ENCODE measurements at places on chromosomes 3 and 15.

DNA sequence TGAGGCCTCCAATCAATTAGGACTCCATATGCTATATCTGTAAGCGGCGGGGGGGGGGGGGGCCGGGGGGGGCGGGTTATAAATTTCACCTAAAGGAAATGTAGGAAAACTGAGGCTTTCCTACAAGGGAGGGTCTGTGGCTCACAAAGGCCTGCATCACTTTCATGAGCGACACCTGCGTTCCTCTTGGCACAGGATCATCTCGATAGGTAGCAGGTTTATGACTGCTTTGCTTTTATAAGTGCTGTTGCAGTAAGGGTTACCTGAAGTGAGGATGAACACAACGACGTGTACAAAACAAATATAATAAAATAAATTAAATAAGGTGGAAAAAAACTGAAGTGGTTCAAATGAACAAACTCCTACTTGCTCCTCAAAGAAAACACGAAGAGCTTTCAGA lies 194.3 kb downstream of the FOXP1 start:
- DNase-seq, result no peak

- no peak for DNase-seq
Measured at GRCh38 chr15:37756407-37756806, 178.0 kb upstream of the TMCO5A start.

DNA sequence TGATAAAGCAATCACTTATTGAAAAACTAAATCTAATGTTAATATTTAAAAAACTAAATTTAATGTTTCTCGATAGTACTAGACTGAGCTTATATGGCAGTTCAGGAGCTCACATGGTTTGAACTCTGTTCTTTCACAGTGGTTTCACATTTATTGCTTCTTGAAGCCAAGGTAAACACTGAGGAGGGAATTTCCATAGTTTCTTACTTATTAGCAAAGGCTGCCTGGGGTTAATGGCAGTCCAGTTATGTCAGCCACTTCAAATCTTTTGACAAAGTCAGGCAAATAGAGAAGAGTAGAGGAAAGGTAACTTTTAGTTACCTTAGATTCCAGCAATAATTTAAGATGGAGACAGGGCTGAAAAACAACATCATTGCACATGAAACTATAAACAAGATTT lies 831.5 kb downstream of the ROBO2 start:
- no peak for DNase-seq

DNA sequence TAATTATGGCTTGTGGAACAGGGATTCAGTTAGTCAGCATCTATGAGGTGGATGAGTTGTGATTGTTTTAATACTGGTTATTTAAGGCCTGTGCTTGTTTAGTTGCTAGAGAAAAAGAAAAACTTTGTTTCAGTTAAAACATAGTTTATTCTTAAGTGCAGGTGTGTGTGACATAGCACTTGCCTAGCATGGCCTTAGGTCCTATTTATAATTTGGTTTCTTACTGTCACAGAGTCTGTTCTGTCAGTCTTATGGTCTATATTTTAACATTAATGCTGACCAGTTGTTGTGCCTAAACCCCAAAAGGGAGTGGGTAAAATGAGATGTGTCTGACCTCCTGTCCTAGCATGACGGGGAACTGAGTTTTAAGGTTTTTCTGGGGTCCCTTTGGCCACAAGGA lies 486.3 kb downstream of the ZIC1 start:
- DNase-seq, result no peak

DNA sequence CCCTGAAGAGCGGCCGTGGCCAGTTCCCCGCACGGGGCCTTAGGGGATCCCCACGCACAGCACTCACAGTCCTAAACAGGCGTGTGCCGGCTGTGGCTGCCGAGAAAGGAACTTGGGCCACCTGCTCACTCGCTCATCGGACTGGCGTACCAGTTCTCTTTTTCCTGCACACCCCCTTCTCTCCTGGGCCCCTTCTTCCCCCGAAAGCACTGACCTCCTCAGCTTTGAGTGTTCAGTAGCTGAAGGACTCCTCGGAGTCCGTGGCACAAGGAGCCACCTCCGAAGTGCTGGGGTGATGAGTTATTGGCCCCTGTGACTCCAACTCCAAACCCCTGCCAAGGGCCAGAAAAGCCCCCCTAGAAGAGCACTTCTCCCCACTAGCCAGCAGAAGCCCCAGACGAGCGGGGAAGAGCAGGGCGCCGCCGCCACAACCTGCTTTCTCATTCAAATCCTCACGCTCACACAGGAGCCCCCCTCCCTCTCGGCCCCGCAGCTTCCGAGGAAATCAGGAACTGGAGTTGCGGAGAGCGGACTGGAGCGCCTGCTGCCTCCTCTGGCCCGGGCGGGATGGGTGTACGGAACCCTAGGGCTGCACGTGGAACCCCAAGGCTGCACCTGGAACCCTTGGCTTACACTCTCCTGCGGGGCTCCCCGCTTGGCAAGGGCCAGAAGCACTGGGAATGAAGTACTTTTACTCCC lies at the start of gene PLCH1:
Gene PLCH1, minus strand, starts transcription at position 446 of the 699 bp plus-strand sequence. CDS start 40,847 bp downstream, outside the sequence.
- peak; percentile 74 for DNase-seq

- DNase-seq, result no peak
Measured at GRCh38 chr15:101676921-101677329, 24.7 kb upstream of the TM2D3 start.

- DNase-seq, result no peak
Measured at GRCh38 chr3:157920822-157921700, 185.2 kb downstream of the SHOX2 start.

GRCh38 chr3:120353463-120353862 lies 4.3 kb upstream of the LRRC58 start:
- no peak for DNase-seq

- no peak for DNase-seq
Measured at GRCh38 chr3:143608966-143609365, 239.3 kb downstream of the SLC9A9 start.

DNA sequence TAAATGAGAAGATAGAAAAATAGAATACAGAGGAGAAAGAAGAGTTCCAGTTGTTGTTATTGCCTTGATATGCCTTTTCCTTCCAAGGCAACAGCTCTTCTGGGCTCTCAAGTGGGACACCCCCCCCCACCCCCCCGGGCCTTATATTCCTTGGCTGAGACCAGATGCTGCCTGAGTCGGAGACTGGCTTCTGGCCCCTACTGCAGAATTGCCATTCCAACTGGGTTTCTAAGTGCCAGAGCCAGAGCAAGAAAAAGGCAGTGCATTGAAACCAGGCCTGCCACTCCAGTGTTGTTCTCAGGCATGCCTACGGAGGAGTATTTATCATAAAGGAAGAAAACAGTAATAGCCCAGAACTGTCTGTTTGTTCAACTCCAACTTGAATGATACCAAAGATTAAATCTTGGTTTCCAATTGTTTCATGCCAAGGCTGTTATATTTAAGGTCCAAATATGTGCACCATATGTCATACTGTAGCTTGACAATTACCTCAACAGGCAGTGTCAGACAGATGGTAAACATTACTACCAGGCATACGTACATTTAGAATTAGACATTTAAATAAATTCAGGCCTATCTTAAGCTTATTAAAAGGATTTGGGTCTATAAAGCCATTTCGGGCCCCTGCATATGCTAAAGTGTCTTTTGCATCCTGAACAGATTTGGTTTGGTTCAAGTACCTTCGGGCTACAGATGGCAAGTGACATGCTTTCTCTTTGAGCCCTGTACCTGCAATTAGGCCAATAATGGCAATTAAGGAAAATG lies 209.9 kb upstream of the SEMA6D start:
- DNase-seq, result no peak

DNA sequence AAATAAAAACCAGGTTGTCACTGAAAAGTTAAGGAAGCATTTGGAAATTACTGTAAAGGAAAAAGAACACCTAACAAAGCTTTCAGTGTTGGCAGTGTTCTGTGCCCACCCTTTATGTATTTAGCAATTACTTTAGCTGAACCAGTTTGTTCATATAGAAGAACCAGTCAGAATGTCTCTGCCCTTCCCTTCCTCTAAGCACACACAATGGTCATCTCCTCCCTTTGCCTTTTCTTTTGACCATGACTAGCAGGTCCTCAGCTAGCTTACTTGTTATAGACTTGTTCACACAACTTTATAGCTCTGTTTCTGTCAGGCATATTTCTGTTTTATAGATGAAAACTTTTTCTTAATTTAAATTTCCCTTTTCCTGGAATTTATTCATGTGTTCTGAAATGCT lies 59.6 kb downstream of the AKAP13 start:
- DNase-seq, result no peak

- DNase-seq, result peak; percentile 16
Measured at GRCh38 chr3:172622916-172623700, 87.8 kb downstream of the NCEH1 start.

DNA sequence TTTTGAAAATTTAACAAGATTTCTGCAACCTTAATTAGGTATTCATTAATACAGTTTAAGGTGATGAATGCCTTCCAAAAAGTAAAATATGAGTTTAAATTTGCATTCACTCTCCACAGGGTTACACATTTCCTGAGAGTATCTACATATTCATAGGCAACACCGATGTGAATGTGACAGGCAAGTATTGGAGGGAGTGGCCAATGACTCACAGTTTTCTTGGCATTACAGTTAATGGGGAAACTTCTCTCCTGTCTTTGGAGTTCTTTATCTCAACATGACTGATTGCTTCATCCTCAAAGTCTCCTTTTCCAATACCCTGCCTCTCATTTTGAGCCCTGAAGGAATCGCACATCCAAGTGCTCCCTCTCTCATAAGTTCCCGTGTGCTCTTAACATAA lies 181.9 kb upstream of the CHL1 start:
- no peak for DNase-seq

GRCh38 chr15:99168601-99169580 lies 64.0 kb downstream of the SYNM start:
- DNase-seq, result no peak

DNA sequence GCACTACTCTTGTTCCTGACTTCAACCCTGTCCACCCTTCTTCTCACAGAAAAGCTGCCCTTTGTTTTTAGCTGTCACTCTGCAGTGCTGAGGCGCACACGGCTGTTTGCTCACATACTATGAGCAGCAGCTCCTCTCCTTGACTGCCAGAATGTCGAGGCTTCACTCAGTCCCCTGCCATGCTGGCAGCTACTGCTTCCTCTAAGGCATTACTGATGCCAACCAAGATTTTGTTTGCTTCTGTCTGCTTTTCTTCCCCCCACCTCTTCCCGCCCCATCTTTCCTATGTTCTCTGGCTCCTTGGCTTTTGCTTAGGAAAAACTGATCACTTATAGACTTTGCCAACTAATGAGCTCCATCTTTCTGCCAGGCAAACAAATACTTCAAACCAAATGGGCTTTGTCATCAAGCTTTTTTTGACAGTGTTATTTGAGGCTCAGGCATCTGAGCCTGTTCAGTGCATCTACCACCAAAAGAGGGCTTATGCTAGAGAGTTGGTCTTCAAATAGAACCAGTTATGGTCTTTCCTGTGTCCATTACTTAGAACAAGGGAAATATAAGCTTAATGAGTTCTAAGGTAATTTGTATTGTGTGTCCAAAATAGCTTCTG lies 81.0 kb downstream of the FBXL2 start:
- DNase-seq, result no peak

- no peak for DNase-seq
Measured at GRCh38 chr3:193812078-193812725, 219.2 kb downstream of the OPA1 start.
